ENCODE measurements at places on chromosomes 1 and 21.

GRCh38 chr1:63466181-63466580, 56.8 kb downstream of the ITGB3BP start:
- no peak for DNase-seq

DNA sequence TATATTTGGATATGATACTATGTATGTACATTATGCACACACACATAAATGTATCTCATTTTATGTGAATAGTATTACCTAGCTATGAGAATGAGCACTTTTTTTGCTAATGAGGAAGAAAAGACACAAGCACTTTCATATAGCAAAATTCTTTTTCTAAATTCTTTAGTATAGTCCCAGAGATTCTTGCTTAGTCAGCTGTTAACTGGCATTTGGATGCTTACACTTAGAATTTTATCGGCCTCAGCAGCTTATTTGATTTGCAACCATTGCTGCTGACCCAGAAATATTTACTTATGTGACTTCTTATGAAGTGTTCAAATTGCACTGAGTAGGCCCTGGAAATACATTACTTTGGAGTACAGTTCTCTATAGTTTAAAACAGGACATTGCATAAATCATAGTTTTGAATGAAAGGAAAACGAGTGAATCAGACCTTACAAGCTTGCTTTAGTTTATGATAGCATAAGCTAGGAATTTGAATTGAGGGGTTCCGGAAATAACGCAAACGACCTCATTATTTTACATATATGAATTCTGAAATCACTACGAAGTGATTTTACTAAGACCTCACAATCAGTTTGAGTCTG, 653.9 kb upstream of the NEGR1 start:
- no peak for DNase-seq

- no peak for DNase-seq
These were observed 56.9 kb downstream of the RUNX1 start for GRCh38 chr21:34992180-34992579.

DNA sequence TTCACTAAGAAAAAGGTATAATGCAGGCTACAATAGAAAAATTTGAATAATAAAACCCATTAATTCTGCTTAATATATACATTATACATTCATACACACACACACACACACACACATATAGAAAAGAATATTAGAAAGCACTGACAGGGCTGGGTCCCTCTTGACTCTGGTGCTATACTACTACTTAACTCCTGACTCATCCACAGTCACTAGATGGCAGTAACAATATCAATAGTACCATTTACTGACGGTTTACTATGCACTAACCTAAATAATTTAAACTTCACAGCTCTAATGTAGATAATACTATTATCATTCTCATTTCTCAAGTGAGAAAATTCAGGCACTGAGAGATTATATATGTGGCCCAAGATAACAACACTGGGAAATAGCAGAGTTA, 87.5 kb downstream of the COP1 start:
- no peak for DNase-seq

DNA sequence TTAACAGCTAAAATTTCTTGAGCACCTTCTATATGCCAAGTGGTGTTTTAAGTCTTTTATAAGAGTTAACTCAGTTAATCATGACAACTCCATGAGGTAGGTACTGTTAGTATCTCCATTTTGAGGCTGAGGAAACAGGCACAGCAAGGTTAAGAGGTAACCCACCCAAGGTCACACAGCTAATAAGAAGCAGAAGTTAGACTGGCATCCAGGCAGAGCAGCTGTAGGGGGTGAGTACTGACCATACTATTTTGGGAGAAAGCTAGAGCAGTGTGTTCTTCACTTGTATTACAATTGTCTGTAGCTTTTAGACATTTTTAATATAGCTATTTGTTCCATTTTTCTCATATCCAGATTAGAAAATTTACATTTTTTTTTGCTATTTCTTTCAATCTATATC, 4.8 kb downstream of the ATP6V1G3 start:
- DNase-seq = no peak

DNA sequence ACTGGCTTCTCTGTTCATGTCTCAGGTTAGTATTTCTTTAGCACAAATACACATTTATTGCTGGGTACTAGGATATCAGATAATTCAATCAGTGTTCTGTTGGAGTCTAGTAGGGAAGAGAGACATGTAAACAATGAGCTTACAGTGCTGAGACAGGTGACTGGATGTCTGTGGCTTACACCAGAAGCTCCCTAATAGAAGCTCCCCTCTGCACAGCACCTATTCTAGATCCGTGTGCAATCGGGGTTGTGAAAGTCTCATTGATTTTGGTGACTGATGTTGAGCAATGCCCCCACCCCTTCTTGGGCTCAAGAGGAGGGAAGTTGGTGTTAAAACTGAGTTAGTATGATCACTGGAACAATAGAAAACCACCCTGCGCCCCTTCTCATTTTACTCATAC, 279.2 kb downstream of the RPS6KC1 start:
- DNase-seq = no peak

DNA sequence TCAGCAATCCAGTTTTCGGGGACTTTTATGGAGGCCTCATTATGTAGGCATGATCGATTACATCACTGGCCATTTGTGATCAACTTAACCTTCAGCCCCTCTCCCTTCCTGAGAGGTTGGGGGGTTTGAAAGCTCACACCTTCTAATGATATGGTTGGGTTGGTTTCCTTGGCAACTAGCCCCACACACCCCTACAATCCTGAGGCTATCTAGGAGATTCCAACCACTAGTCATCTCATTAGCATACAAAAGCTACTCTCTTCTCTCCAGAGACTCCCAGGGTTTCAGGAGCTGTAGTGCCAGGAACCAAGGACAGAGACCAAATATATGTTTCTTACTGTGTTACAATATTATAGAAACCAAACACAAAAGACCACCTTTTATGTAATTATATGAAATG, 35.2 kb upstream of the ZNF326 start:
- no peak for DNase-seq

DNA sequence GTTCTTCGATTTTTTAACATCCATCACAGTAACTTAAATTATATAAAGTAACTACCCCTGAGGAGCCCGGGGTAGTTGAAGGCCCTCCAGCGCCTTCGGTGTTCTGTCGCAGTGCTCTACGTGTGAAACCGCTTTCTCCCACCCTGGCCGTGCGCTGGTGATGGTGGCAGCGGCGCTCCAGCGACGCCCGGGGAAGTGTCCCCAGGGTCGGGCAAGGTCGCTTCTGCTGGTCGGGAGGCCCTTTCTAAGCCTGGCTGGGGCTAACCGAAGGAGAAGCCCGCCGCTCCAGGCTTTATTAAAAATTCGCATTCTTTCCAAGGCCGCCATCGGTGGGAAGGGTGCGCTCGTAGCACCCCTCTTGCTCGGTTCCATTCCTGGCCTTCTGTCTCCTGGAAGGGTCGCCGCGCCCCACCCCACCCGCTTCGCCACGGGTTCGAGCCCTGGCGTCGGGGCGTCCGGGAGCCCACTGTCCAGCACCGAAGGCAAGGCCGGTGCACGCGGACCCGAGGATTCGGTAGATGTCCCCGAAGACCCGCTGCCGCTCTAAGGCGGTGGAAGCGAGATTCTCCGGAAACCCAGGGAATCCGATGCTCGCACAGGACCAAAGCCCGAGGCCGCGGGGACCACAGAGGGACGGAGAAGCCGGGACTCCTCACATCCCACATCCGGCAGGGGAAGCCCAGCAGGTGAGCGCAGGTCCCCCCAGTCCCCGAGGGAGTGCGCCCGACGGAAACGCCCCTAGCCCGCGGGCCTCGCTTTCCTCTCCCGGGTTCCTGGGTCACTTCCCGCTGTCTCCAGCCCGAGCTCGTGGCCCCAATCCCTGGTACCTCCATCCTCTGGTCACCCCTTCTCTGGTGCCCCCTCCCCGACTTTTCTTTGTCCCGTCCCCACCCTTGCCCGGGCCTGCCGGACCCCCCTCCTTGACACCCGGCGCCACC, 685 bp upstream of the RIPPLY3 start:
- DNase-seq = no peak

GRCh38 chr21:35163411-35163810, 114.3 kb upstream of the RUNX1 start:
- no peak for DNase-seq

- peak; percentile 68 for DNase-seq
These were observed 1.7 kb upstream of the TRAPPC10 start for GRCh38 chr21:44010429-44010828.

GRCh38 chr1:94636624-94637023, 95.1 kb upstream of the F3 start:
- DNase-seq = no peak

- DNase-seq = no peak
These were observed 95.5 kb downstream of the ZFYVE9 start for GRCh38 chr1:52237430-52237829.

GRCh38 chr1:212118167-212118871, 82.8 kb downstream of the DTL start:
- DNase-seq = no peak

DNA sequence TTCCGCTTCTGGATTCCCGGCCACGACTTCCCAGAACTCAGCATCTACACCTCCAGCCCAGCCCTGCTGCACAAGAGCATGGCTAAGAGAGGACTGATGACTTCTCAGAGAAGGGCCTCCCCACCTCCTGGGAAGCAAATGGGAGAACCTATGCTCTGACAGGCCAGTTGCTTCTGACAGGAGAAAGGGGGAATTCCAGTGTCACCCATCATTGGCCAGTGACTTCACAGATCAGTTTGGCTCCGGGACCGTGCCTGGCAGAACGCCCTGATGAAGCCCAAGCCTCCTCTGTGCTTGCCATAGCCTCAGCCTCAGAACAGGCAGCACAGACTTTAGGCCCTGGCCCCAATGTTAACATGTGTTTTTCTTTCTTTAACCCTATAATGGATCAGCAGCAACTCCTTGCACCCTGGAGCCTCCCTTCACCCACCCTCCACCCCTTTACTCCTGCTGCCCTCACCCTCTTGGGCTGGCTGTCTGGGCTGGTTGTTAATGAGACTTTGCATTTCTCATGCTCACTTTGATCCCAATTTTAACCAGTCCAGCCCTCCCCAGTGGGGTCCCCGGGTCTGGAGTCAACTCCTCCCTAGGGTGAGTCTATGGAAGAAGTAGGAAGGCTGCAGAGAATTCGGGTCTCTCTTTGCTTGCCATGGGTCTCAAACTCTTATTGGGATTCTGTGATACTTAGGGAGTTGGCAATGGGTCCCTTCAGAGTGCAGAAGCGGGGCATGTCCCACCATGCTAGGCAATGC, 42.7 kb upstream of the SLC30A1 start:
- DNase-seq = no peak

DNA sequence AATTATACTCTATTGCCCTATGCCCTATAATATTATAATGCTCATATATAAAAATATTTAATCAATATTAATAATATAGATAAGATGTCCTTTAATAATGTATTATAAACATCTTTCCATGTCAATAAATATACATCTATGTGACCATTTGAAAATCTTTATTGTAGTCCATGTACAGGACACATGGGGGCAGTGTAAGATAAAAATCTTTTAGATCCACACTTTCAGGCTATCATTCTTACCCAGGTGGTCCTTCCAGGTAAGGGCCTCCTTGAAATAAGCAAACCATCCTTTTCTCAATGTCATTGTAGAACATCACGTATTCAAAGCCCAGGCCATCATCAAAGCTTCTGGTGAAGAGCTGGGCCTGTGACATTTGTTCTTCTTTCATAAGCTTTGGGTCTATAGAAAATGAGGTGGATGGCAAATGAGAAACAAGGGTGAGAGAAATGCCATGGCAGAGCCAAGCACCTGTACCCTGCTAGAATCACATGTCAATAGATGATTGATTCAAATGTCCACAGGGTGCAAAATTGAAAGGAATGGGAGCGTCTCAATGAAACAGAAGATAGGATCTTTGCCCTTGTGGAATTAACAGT, 20.2 kb downstream of the THEM4 start:
- no peak for DNase-seq

DNA sequence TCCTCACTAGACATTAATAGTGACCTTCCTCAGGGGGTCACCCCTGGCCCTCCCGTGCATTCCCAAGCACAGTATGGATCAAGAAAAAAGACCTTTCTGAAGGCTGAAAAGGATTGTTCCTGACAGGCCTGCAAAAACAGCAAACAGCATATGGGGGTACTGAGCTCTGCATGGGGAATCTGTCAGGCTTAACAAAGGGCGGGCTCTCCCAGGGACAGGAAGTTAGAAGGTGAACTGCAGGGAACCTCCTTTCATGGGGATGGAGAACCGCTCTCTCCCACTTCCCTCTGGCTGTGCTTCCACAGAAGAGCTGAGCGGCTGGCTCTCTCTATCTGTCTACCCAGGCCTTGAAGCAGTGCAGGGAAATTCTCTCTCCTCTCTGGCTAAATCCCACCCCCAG, 91.7 kb downstream of the DTL start:
- no peak for DNase-seq

- no peak for DNase-seq
These were observed 618 bp downstream of the JAM2 start for GRCh38 chr21:25639551-25640201.

GRCh38 chr21:17576080-17576835, 36.4 kb downstream of the BTG3 start:
- no peak for DNase-seq

DNA sequence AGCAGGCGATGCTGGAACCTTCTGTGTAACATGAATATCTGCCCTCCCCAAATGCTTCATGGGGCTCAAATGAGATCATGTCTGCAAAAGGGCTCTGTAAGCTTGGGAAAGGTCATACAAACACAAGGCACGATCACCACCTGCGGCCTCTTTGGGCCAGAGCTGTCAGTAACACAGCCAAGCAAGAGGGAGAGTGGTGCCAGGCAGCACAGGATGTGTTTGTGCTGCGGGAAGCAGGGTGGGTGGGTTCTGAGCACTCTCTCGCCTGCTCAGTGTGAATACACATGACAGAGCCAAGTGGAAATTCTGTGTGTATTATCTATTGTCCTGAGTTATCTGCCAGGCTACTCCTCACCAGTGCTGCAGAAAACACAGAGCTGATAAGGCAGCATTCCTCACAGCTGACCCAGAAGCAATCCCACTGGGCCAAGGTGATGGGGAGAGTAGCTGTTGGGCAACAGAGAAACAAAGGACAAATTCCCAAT, 101.2 kb downstream of the LAMC2 start:
- no peak for DNase-seq

- DNase-seq = no peak
These were observed 203.4 kb upstream of the UBE2U start for GRCh38 chr1:64000021-64000420.

GRCh38 chr1:229786974-229787610, 161.0 kb downstream of the URB2 start:
- no peak for DNase-seq

GRCh38 chr1:56375326-56375804, 204.0 kb downstream of the PLPP3 start:
- no peak for DNase-seq

- peak; percentile 45 for DNase-seq
These were observed 1.7 kb downstream of the RCC2 start for GRCh38 chr1:17437580-17438317.

GRCh38 chr1:2224170-2224584, 3.9 kb upstream of the SKI start:
- DNase-seq = no peak

DNA sequence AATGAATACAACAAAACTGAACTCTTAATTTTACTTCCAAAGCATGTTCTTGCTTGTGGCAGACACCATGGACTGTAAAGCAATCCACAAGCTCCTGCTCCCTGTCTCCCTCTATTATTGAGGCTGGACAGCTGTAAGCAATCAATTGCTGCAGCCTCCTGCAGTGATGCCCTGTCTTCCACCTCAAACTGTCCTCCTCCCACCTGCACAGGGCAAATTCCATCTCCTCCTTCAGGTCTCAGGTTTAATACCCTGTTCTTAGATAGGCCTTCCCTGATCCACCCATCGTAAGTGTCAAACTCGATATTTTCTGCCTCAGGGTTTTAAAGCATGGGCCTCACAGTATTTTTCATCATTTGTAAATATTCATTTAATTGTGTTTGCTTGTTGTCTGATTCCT, 81.8 kb downstream of the LYST start:
- no peak for DNase-seq
